D721Med (cell line): ENCODE measurements at places on chromosomes 2 and 18.

- DNase-seq: no peak
These were observed 234.5 kb upstream of the FN1 start for GRCh38 chr2:215670396-215670795.

- DNase-seq: no peak
These were observed 42.7 kb upstream of the CDH19 start for GRCh38 chr18:66646609-66647008.

GRCh38 chr2:67878743-67879142, 184.1 kb downstream of the C1D start:
- DNase-seq: no peak

- DNase-seq: no peak
These were observed 222.6 kb downstream of the MREG start for GRCh38 chr2:215790523-215791421.

- DNase-seq: no peak
These were observed 27.8 kb downstream of the MBD5 start for GRCh38 chr2:148048475-148049221.

- no peak for DNase-seq
These were observed 138.3 kb upstream of the ID2 start for GRCh38 chr2:8543383-8544170.

DNA sequence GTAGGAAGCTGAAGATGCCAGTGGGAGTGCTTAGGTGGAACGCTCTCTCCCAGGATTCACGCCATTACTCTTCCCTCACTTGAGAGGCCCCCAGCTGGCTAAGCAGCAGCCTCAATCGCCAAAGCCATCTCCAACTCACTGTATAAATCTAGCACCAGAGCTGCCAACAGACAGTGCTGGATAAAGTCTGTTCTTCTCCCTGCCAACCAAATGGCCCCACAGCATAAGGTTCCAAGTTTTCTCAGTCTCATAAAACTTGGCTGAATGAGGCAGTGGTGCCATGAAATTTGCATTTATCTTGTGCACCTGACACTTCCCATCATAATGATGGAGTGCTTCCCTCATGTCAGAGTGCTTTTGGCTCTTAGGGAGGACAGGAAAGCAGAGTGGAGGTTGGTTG, 428.2 kb upstream of the ETAA1 start:
- DNase-seq: no peak

- no peak for DNase-seq
These were observed 95.1 kb downstream of the STRN start for GRCh38 chr2:36871068-36871707.

GRCh38 chr2:134799936-134800335, 38.5 kb upstream of the ACMSD start:
- DNase-seq: no peak

GRCh38 chr2:26355038-26355995, 8.7 kb upstream of the ADGRF3 start:
- no peak for DNase-seq

DNA sequence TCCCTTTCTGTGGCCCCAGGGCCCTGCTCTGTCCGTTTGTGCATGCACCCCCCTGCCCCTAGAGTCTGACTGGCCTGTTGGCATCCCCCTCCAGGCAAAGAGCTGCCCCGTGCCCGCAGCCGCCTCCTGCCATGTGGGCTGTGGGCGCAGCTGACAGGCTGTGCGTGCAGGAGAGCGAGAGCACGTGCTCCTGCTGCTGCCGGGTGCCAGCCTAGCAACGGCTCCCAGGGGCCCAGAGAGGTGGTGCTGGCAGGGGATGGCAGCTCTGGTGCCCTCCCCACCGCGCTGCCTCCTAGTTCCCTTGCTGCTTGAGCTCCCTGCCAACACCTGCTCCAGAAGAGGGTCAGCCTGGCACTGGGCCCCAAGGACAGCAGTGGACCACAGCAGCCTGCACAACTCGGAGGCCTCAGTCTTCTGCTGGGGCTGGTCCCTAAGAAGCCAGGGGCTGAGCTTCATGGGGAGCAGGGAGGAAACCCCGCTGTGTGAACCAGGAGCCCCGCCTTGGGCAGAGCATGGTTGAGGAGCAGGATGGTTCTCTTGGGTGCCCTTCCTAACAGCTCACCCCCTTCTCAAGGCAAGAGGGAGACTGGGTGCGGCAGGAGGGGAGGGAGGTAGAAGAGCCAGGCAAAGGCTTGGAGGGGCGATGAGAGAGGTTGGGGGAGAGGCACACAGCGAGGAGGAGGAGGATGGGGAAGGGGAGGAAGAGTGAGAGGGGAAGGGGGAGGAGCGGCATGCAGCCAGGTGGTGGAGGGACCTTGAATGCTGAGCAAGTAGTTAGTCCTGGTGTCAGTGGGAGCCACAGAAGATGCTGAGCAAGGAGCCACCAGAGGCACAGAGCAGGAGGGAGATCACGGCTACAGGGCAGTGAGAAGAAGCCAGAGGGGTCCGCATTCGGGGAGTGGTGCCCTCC, 23.8 kb upstream of the PTMA start:
- DNase-seq: no peak

GRCh38 chr18:72720116-72720515, 147.7 kb downstream of the NETO1 start:
- no peak for DNase-seq

DNA sequence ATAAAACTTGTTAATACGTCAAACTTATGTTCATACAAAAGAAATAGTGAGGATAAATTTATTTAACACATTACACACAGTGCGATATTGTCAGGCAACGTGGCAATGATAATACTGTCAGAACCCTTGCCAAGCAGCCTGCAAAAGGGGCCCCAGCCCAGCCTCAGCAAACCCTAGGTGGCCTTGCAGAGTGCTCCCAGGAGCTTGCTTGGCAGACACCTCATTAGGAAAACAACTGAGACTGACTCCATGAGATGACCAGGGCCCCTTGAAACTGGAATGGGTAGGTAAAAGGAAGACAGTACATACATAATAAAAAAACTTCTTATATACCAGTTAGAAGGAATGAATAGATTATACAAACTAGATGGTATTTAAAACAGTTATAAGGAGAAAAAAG, 136.6 kb upstream of the EPC2 start:
- no peak for DNase-seq

- DNase-seq: no peak
These were observed 222.8 kb upstream of the CDH7 start for GRCh38 chr18:65527879-65528633.

DNA sequence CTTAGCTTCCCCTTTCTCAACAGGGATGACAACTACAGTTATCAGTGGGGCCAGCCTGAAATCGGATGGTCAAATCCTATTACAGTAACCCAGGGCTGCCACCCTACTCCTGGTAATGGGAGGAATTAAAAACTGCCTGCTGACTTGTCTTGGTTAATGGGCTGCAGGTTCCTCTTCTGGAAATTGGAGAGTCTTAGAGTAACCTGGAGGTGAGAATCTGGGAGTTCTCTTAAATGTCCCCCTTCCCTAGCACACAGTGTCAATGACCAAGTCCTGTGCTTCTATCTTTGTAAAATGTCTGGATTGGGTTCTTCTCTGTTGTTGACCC, 113.1 kb downstream of the DDX1 start:
- no peak for DNase-seq

GRCh38 chr2:28698545-28698944, 53.1 kb upstream of the PPP1CB start:
- DNase-seq: no peak

DNA sequence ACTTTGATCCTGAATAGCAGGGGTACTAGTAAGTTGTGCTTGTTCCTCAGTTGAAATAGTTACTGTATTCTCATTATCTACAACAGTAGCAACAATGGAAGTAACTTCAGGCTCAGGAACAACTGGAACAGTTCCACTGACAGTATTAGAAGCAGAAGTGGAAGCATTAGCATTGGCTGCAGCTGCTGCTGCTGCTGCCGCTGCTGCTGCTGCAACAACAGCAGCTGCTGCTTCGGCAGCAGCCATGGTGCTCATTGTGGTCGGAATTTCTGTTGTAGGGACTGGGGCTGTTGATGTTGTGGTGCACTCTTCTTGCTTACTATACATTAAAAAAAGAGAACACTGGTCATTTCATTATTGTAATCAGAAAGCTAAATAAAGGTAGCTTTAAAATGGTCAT, 40.8 kb downstream of the PRPF40A start:
- no peak for DNase-seq

- no peak for DNase-seq
These were observed 16.9 kb downstream of the CASP10 start for GRCh38 chr2:201199847-201200246.

GRCh38 chr2:167127135-167127534, 238.9 kb downstream of the XIRP2 start:
- no peak for DNase-seq

DNA sequence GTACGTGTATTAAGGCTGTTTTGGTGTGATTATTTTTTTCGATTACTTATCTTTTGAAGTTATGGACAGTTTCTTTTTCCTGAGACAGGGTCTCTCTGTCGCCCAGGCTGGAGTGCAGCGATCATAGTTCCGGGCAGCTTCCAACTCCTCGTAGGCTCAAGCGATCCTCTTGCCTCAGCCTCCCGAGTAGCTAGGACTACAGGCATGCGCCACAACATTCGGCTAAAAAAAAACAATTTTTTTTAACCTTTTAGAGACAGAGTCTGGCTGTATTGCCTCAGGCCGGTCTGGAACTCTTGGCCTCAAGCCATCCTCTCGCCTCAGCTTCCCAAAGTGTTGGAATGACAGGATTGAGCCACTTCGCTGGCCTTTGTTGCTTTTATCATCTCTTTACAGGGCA, 945 bp downstream of the HAT1 start:
- no peak for DNase-seq

DNA sequence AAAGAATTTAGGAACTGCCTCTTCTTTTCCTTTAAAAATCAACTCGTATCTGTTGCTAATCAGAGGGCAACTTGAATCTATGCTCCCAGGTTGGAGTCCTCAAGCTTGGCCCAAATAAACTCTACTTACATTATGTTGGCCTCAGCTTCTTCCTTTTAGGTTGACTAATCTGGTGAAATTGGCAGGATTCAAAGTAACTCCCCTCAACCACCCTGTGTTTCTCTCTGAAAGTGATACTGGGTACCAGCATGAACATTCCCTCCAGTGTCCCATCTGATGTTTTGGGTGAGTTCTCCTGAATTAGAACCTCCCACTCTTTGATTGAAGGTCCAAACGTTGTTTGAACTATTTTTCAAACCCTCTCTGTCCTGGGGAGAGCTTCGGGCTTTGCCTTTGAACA, 41.3 kb upstream of the MSH6 start:
- no peak for DNase-seq
